Activated CD8-positive, alpha-beta memory T cell treated with anti-CD3 and anti-CD28 coated beads for 1 hour (primary cell): ENCODE measurements at places on chromosomes 7 and 10.
A peak's percentile ranks its signal among the peaks of the same experiment; 100 is the strongest.

GRCh38 chr10:117860823-117861222 is 185.9 kb downstream of the RAB11FIP2 start:
- DNase-seq, result no peak

DNA sequence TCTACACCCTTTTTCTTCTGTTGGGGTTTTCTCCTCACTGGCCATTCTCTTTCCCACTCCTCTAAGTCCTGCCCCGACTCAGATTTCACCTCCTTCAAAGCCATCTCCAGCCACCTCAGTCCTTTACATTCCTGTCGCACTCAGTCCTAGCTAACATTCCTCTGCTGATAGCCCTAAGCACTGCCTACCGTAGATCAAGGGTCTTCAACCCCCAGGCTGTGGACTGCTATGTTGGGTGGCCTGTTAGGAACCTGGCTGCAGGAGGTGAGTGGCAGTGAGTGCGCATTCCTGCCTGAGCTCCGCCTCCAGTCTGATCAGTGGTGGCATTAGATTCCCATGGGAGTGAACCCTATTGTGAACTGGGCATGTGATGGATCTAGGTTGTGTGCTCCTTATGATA is 11.2 kb downstream of the PFKFB3 start:
- DNase-seq, result no peak

GRCh38 chr10:95406651-95407280 is 116.0 kb upstream of the PDLIM1 start:
- no peak for DNase-seq

- no peak for DNase-seq
These were observed 705.0 kb downstream of the PARD3 start for GRCh38 chr10:34109952-34110702.

GRCh38 chr10:13987446-13987845 is 343.3 kb downstream of the FRMD4A start:
- no peak for DNase-seq

DNA sequence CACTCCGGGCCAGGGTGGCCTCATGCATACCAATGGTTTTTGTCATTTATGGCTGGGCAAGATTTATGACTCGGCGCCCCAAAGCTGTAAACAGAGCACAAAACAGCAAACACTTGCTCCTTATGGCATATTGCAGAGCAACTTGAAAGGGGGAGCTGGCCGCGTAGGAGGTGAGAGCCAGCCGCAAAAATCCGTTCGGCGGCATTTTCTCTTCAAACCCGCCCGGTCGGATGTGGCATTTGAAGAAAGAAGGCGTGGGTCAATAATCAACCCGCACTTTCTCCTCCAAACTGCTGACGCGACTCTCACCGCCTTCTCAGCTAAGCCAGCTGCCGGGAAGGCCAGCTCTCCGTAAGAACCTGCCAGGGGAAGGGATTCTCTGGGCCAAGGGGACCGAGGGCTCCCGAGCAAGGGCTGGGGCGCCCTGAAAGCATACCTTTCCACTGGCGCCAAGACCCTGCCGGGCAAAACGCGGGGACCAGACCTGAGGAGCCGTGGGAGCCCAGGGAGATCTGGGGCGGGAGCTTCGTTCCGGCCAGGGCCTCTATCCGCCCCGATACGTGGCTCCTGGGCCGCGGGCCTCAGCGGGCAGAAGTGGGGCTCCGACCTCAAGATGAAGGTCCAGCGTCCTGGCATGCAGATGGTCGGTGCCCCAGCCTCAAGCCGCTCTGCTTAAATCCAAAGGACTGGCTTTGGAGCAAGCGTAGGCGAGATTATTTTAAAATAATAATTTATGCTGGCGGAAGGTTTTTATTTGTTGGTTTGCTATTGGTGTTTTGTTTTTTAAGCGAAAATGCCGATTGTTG is 12.9 kb upstream of the HOXA2 start:
- DNase-seq, result no peak

DNA sequence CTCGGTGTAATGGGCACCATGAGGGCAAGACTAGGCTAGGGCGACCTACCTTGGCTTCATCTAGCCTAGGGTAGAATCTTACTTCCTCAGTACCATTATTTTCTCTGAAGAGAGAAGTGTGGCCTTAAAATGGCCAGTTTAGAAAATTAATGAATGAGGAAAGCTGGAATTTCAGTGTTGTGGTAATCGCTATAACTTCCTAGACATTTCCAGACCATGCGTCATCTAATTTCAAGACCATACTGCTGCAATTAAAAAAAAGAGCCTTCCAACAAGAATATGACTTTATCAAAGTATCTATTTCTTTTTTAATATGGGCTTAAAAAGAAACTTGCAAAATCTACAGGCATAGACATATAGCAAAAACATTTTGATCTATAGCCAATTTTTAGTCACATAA is 68.5 kb downstream of the CPVL start:
- no peak for DNase-seq

DNA sequence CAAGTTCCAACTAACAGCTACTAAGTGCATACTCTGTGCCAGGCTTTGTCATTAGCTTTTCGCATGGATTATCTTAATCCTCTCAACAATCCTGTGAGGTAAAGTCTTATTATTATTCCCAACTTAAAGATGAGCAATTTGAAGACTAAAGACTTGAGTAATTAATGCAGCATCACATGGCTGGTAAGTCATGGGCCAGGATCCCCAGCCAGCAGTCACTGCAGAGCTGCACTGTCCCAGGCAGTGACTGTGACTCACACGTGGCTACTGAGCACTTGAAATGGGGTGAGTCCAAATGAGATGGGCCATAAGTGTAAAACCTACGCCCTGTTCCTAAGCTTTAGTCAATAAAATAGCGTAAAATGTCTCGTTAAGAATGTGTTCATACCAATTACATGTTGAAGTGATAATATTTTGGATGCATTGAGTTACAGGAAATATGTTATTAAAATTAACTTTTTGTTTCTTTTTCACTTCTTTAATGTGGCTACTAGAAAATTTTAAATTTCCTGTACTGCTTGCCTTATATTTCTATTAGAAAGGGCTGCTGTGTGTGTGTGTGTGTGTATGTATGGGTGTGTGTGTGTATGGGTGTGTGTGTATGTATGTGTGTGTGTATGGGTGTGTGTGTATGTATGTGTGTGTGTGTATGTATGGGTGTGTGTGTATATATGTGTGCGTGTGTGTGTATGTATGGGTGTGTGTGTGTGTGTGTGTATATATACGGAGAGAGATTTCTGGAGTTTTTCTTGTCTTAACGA is 756.3 kb downstream of the AUTS2 start:
- DNase-seq, result no peak

DNA sequence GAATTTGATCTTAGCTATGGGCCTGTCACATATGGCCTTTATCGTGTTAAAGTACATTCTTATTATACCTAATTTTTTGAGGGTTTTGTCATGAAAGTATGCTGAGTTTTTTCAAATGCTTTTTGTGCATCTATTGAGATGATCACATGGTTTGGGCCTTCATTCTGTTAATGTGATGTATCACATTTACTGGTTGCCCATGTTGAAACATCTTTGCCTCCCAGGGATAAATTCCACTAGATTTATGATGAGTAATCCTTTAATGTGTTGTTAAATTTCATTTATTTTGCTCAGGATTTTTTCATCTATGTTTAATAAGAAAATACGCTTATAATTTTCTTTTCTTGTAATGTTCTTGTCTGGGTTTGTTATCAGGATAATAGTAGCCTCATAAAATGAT is 442.0 kb downstream of the MDFIC start:
- DNase-seq, result no peak

DNA sequence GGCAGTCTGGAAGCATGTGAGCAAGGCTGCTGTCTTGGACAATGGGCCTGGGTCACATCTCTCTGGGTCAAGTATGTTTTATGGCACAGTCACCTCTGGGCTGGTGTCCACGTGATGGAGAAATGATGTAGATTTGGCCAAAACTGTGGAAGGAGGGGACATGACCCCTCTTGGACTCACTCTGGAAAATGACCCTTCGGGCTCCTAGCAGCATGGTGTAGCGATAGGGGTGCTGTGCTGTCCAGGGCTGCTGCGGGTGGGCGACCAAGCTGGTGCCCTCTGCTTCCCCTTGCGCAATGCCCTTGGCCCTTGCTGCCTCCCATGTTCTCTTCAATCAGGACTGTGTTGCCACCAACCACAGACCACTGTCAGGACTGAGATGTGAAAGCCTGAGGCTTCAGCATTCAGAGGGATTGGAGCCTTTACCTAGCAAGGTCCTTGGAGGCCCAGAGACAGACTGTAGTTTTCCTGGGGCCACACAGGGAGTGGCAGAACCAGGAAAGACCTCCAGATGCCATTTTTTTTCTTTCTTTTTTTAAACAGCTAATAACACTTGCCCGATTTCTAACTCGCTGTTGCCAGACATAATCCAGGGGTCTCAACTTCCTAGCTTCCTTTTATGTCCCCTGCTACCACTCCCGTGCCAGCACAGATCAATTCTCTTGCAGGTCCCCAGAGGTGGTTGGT is 6.1 kb downstream of the CYP26A1 start:
- no peak for DNase-seq

- DNase-seq, result no peak
These were observed 70.0 kb upstream of the GJD4 start for GRCh38 chr10:35535136-35535535.

- no peak for DNase-seq
These were observed 712.1 kb upstream of the NRP1 start for GRCh38 chr10:34046506-34047034.

- DNase-seq, result no peak
These were observed 248.5 kb downstream of the NSUN6 start for GRCh38 chr10:18402853-18403252.

DNA sequence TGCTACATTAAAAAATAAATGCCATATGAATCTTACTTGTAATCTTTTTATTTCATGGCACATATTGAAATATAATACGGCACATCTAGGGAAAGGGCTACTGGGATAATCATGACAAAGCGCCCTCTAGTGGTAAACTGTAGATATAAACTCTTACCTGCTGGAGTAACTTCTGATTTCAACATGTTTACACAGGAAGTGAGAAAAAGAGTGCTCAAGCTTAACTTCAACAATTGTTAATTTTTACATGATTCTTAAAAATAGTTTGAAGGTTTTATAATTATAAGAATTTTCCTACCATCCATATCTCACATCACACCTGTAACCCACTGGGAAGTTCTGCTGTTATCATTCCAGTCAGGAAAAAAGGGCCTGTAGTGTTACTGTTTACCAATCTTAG is 2.0 kb upstream of the HEPACAM2 start:
- DNase-seq, result no peak

GRCh38 chr10:110310741-110311140 is 6.0 kb upstream of the SMNDC1 start:
- no peak for DNase-seq

DNA sequence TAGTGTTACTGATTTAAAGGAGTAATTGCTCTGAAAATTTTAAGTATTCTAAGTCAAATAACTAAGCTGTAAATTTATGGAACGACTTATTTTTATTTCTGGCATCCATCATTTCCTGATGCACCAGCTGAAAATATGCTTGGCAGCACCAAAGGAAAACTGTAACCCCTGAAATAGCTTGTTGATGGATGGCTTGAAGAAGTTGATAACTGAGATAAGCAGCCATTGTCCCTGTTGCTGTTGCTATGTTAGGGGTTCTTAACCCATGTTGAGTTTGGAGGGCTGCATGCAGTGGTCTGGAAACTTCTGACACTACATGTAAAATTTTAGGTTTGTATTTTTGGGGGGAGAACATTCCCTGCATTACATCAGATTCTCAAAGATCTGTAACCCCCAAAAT is 30.6 kb downstream of the RPA3 start:
- no peak for DNase-seq

DNA sequence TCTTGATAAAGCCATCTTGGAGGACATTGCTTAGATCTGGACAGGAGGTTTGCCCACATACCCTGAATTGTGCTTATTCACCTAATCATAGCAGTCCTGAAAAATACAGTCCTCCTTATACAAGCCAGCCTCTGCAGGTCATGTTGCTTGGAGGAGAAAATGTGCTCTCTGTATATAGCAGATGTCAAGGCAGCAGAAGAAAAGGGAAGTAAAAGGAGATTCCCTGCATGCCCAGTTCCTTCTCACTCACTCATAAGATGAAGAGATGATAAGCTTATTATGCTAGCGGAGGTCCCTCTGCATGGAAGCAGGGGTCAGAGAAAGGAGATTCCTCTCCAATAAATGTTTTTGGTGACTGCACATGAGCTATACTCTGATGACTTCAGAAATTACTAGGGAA is 458.8 kb upstream of the ZMIZ1 start:
- DNase-seq, result no peak

- no peak for DNase-seq
These were observed 12.6 kb upstream of the CNPY1 start for GRCh38 chr7:155558961-155559360.

- DNase-seq, result peak; percentile 43
These were observed 23.6 kb downstream of the ST8SIA6 start for GRCh38 chr10:17430647-17431355.

DNA sequence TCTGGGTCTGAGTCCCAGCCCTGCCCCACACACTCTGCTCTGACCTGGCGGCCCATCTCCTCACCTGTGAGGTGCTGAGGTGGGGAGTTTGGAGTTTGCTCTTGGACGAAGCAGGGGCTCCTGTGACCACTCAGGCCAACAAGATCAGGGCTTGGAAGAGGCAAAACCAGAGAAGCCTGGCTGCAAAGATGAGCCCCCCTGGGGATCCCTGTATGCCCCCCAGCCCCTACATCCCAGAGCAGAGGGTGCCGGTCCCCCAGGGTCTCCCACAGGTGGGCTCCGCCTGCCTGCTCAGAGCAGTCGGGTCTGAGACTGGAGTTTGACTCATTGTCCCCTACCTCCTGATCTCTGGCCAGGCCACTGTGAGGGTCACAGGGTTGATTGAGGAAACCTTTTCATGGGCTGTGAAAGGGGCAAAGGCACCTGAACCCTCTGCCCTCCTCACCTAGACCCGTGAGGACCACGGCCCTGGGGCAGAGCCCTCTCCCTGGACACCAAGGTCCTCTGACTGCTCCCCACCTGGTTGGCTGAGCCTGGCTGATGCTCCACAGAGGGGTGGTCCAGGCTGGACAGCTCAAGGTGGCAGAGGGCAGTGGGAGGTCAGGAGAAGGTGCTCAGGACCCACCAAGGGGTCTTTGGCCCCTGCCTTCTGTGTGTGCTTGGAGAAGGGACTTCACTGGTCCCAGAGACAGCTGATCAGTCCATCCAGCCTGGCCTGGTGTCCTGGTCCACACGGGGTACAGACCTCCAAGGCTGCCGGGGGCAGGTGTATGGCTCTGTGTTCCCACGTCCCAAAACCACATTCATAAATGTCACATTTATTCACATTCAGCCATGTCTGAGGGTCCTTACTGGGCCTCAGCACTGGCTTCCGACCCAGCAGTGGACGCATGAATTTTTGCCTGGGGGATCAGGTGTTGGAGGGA is 9.1 kb upstream of the SCART1 start:
- DNase-seq, result no peak

- DNase-seq, result no peak
These were observed 55.8 kb downstream of the RASGEF1A start for GRCh38 chr10:43211030-43211429.

GRCh38 chr7:125057963-125058362 is 128.3 kb upstream of the POT1 start:
- DNase-seq, result no peak
